ENCODE measurements at places on chromosomes 3 and 15.

DNA sequence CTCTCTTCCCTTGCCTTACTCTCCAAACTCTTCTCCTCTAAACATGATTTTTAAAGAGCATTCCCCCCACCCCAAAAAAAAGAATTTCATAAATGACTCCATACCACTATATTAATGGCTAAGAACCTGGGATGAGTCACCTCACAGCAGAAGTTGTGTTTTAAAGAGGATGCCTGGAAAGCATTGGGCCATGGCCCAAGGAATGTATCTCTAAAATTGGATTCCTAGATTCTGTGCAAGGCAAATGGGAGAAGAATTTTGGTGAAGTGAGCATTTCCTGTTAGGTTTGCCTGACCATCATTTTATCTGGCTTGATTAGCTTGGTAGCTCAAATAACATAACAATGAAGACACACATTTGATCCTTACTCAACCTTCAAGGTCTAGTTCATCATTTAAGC is 251.4 kb downstream of the NR1D2 start:
- DNase-seq: no peak

GRCh38 chr15:73885954-73886700 is 12.8 kb downstream of the TBC1D21 start:
- no peak for DNase-seq

GRCh38 chr15:90529011-90529370 is 732 bp upstream of the CRTC3 start:
- DNase-seq: no peak

DNA sequence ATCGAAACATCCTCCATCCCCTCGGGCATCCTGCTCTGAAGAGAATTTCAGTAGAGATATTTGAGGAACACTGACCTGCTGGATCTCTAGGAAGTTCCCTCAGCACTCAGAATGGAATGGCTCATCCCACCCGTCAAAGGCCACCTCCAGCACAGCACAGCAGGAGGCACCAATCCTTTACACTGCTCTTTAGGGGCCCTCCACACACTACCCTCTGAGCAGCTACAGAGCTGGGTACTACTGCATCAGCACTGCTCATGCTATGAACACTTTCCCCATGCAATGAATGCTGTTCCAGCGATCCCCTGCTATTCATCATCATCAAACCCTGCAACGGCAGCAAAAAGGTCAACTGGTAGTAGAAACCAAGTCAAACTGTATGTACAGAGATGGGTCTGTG is 40.5 kb downstream of the IGF2BP2 start:
- no peak for DNase-seq

GRCh38 chr3:194043516-194043915 is 92.4 kb upstream of the HES1 start:
- no peak for DNase-seq

DNA sequence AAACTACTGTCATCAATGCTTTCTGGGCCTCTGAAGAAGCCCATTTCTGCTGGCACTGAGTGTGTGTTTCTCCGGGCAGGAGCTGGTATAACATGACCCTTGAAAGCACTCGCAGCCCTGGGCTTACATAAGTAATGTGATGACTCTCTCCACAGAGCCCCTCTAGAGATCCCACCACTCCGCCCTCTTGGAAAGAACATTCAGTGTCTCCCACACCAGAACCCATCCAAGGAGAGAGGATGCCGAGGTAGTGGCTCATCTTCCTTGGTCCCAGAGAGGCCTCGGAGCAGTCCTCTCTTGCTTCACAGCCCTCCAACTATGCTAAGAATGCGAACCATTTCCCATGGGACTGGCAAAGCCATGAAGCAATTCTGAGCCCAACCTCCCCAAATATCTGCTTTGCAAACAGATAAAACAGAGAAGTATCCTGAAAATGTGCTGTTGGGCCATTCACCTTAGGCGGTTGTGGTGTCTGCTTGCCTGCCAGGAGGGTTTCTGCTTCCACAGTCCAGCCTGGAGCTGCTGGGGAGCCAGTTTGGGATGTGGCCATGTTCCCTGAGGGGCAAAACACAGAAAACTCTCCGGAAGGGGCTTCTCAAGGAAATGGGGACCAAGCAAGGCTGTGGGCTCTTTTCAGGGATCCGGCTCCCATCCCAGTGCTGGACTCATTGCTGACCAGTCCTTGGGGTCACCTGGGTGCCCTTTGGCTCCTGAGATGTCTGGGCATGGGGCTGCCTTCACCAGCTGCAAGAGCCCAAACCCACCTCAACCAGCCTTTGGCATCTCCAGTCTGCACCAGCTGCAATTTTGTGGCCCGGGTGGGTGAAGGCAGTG is 47.3 kb downstream of the AMOTL2 start:
- DNase-seq: no peak

DNA sequence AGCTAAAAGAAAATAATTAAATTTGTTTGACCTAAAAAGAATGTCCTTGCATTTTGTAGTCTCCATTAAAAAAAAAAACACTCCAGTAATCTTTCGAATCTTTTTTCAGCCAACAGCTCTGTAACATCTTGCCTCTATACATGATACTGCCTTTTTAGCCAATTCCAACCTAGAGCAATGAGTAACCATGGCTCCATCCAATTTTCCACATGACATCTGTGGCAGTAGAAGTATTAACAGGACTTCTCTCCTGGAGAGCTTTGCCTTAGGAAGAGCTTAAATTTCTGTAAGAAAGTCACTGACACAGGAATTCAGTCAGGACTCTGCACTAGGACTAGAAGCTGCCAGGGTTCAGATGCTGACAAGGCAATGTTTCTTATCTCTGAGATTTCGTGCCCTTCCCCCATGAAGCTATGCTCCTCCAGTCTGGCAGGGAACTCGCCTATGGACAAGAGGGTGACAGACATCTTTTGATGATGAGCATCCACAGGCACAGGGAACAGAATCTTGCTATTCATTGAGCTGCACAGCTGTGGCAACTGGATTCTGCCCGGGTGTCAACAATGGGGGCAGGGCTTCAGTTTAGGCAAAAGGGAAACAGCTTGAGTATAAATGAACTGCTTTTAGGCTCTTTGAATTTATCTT is 81.8 kb downstream of the ALCAM start:
- peak; percentile 82 for DNase-seq

DNA sequence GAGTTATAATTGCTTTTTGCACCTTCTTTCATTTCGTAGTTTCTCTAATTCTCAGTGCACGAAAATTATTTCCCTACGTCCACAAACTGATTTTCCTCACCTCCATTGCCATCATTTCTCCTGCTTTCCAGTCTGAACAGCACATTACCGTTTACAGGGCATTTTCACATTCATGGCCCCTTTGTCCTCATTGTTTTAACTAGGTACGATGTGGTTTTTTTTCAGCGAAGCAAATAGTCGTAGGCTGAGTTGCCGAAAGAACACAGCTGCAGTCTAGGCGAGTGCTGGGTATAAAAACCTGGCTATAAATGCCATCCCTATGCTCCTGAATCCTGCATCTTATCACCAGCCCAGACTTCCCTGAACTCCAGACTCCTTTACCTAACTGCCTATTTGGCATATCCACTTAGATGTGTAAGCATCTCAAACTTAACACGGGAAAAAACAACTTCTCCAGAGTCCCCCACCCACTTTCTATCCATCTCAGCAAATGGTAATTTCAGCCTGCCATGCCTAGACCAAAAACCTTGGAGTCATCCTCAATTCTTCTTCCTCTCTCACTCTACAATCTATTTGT is 691 bp upstream of the FSIP1 start:
- DNase-seq: no peak
